ENCODE measurements at places on chromosomes 2 and 18.

DNA sequence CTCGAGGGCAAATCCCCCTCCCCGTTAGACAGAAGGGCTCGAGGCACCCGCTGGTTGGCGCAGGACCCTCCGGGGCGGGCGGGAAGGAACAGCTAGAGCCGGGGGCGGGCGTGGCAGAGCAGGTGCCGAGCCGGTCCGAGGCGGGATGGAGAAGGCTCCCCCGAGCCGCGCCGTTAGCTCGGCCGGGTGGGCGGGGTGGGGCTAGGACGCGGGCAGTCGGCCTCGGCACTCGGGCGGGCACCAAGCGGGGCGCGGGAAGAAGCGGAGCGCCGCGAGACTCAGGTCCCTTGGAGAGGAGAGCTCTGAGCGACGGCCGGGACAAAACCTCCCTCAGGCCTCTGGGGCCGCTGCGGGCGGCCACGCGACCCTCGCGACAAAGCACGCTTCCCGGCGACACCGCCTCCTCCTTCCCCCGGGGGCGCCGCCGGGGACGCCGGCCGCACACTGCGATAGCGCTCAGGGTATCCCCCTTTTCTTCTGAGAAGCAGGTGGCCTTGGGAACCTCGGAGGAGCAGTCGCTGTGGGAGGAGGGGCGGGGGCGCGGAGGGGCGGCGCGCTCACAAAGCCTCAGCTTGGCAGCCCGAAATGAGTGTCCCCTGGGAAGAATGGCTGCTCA, 721 bp downstream of the FHOD3 start:
- no peak for DNase-seq

DNA sequence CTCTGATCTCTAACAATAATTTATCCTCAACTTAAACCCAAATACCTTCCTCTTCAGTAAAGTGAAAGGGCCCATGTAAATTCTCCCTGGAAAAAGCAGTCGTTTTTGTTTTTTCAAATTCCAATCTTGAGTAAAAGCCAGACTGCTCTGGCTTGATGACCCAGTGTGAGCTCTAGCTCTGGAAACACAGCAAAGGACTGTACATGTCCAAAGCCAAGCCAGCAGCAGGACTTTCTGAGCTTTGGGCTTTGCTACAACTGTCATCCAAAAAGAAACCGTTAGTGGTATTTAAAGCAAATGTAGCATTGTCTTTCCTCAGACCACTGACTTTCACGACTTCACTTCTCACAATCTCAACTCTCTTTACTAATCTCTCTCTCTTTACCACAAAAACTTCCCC, 25.4 kb downstream of the SH3YL1 start:
- no peak for DNase-seq

- no peak for DNase-seq
Observed at GRCh38 chr2:46847185-46847710, 68.4 kb downstream of the MCFD2 start.

GRCh38 chr2:165874445-165875039, 79.0 kb downstream of the TTC21B start:
- DNase-seq = no peak

DNA sequence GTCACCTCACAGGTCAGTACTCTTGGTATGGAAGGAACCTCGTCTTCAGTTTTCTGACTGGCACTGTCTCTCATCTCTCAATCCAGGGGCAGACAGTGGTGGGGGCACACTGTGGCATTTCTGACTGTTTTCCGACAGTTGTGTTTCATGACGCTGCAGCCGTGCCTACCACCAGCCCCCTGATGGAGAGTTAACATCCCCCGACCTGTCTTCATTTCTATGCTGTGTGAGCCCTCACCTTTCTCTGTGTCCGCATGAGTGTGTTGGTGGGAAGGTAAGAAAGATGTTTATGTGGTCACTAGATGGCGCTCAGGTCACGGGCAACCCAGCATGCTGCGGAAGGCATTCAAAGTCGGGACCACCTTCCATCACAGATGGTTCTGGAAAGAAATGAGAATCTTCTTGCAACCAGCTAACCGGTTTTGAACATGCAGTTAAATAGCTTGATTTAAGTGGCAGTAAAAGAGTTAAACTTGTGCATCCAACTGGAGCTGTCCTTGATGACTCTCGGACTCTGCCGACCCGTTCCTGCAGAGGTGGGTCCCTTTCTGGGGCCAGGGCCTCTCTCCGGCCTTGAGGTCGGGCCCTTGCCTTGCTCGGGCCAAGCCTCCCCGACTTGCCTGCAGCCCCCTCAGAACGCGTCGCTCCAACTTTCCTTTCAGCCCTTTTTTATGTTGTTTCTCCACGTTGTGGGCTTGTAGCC, 92.4 kb downstream of the DYSF start:
- DNase-seq = peak; percentile 25

GRCh38 chr2:218860950-218861381, 1.4 kb downstream of the WNT6 start:
- peak; percentile 68 for DNase-seq

DNA sequence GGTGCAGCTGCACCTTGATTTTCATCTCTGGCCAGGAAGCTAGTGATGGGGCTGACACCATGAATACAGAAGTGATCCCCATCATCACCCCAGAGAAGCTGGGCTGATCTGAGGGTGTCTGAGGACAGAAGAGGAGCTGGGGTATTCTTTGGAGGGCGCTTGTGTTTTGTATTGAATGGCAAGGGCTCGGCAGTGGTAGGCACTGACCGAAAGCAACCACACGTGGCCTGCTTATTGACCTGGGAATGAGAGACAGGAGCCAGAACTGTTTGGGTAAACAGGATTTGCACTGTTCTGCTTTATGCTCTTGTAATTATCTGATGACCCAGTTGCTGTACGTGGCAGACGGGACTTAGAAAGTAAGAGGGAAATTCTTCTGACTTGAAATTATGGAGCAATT, 62.6 kb upstream of the RPL31 start:
- no peak for DNase-seq

- DNase-seq = no peak
Observed at GRCh38 chr2:33144243-33144642, 197.5 kb downstream of the LTBP1 start.

- no peak for DNase-seq
Observed at GRCh38 chr2:119292226-119292625, 68.6 kb downstream of the STEAP3 start.

GRCh38 chr2:199999166-199999565, 43.8 kb downstream of the MAIP1 start:
- DNase-seq = no peak

DNA sequence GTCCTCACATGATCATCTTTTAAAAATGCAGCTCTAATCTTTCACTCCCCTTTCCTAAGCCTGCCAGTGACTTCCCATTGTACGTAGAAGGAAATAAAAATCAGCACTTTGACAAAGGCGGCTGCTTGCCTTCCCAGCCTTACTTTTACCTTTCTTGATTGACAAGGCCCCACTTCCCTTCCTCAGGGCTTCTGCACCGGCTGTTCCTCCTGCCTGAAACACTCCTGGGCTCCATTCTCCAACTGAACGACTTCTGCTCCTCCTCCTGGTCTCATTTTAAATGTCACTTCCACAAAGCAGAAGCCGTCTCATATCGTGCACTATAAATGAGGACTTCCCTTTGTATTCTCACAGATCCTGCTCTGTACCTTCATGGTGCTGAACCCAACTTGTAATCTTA, 56.1 kb downstream of the OSBPL6 start:
- DNase-seq = no peak

GRCh38 chr18:41009926-41010325, 945.1 kb upstream of the PIK3C3 start:
- no peak for DNase-seq

- no peak for DNase-seq
Observed at GRCh38 chr2:163255086-163255485, 416.5 kb upstream of the KCNH7 start.

DNA sequence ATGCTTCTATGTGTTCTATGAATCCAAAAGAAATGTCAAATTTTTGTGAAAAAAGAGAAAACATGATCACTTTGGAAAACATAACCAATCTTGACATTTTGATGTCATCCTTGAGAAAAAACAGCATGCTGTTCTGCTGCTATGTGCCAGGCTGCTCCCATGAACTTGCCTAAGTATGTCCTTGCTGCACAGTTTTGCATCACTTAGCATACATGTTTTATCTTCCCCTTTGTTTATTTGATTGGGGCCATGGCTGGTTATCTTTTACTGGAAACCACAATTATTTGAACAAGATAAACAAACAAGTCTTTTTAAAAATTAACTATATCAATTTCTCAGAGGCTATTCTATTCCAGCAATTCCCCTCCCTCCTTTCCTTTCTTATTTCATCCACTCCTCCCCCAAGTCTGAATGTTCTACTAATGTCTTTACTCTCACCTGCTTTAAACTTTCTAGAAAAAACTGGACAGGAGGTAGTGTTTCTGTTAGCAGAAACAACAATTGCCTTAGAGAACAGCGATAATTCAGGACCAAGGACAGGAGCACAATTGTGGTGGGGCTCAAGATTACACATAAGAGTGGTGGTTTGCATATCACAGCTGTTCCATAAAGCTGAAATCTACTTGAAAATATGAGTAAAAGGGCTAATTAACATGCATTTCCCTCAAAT, 6.7 kb downstream of the AOX1 start:
- no peak for DNase-seq

GRCh38 chr2:59804732-59805131, 748.7 kb downstream of the BCL11A start:
- DNase-seq = no peak

- DNase-seq = no peak
Observed at GRCh38 chr18:31647127-31647753, 37.1 kb downstream of the B4GALT6 start.

GRCh38 chr2:44813165-44813564, 128.3 kb upstream of the SIX3 start:
- no peak for DNase-seq

DNA sequence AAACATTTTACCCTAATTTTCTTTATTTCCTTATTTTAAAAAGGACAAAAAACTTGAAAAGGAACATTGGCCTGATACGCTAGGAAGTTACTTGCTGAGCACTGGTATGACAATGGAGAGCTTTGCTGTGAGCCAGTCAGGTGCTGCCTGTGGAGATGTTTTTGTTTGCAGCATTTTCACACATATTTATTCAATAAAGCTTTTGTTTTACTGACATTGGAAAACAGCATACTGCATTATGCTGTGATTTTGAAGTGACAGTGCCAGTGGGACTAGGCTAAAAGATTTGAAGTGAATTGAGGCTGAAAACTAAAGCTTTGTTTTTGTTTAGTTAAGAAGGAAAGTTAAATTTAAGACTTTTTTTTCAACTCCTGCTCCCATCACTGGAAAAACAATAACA, 470.7 kb upstream of the ZEB2 start:
- no peak for DNase-seq

DNA sequence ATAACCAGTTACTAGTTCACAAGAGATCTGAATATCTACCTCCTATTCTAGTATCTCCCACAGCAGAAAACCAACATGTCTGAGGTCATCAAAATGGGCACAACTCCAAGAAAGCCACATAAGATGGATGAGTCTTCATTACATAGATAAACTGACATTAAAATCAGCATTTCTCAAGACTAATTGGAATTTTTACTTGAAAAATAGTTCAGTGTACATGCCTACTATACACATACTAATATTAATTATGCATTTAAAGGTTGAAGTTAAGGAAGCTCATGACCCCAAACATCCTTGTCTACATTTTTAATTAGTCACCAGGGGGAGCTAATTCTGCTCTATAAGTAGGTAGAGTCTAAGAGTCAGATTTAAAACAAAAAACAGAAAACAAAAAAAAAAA, 41.9 kb downstream of the ZNF521 start:
- DNase-seq = no peak

DNA sequence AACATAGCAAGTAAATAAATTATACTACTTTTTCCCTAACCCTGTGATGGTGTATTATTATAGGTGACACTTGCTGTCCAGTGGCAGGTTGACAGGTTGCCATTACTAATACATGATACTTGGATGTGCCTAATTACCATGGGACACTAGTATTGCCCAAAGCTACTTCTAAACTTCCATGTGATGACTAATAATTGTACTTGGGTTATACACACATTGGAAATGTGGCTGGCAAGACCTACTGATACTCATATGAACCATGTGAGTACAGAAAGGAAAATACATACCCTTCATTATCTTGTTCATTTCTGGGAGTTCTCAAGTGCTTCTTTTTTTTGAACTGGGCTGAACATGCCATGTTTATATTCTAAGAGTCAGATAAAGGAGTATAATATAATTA, 156.4 kb downstream of the IKZF2 start:
- DNase-seq = no peak

DNA sequence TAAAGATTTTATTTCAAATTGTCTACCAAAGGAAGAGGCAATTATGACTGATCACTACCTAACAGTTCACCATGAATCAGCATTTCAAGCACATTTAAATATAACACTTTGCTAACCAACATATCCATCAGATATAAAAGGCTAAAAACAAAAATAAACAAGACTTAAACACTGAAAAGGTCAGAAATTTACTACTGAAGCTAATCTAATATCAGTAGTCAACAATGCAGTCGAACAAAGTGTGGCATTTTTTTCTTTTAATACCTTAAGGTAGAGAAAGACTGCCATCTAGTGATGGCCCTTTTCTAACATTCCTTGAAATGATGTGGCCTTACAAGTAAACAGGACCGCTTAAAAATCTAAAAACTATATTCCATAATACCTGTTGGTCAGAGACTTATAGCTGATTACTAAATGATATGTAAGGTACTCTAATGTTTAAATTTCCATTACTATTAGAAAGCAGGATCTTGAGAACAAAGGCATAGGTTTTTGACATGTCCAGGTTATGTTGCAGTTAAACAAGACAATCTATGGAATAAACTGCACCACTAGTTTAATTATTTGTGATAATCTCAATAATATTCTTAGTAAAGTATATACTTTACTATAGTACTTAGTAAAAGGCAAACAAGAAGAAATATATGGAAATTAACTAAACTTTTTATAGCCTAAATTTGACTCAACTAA, 80.0 kb downstream of the EXOC6B start:
- no peak for DNase-seq

DNA sequence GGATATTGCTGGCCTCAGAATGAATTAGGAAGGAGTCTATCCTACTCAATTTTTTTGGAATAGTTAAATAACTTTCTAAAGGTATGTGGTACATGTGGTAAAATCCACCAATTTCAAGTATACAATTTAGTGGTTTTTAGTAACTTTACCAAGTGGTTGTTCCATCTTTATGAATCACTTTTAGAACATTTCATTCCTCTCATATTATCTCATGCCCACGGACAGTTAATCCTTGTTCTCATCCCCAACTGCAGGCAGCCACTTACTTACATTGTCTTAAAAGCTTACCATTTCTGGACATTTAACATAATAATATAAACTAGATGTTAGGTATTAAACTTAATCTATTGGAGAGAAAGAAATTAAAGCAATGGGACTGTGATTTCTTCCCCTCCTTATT, 146.3 kb upstream of the ZC3H15 start:
- DNase-seq = no peak

GRCh38 chr2:201452058-201452921, 750 bp downstream of the STRADB start:
- no peak for DNase-seq

GRCh38 chr2:28423856-28424605, 31.4 kb downstream of the FOSL2 start:
- DNase-seq = no peak

DNA sequence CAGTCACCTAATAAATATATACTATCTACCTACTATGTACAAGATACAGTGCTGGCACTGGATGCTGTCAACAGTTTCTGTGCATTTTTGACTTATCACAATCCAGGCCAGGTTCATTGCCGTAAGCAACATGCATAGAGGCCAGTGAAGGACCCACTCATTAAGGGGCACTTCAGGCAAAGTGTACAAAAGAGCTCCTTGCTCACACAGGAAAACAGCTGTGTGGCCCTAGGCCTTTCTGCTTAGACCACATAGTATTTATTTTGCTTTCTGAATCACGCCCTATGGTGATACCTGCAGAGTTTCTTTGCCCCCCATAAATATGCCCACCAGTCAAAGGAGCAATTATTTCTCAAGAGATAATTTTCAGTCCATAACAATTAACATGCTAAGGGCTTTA, 39.6 kb upstream of the STAT4 start:
- no peak for DNase-seq
